ENCODE measurements at places on chromosomes 5 and 9. TPM values are rescaled to one million over a fixed set of nuclear protein-coding genes. Genes with fewer than 3 reads are reported as not detected.
A peak's percentile ranks its signal among the peaks of the same experiment; 100 is the strongest.

DNA sequence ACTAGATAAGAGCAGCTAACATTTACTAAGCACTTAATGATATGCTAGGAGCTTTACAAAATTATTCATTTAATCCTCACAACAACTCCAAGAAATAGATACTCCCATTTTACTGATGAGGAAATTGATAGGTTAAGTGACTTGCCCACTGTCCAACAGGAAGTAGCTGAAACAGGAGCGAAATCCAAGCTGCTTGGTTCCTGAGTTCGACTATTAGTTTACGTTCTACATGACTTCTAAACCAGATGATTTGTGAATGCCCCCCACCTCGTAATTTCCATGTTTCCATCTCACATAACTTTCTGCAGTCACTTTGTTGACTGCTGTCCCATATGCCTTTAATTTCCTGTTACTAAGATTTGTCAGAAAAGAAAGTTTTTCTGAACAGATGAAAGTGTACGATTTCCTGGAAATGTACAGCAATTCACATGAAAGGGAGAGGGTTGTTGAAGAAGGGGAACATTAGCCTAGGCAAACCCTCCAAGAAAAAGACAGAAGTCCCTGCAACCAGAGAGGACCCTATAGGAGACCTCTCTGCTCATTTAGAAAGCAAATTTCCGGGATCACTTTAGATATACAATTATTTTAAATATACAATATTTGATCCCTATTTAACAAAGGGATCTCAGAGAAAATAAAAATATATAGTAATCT is 279.1 kb upstream of the EFNA5 start:
- no peak for DNase-seq

Gene IGIP
- 1.2 TPM for total RNA-seq

DNA sequence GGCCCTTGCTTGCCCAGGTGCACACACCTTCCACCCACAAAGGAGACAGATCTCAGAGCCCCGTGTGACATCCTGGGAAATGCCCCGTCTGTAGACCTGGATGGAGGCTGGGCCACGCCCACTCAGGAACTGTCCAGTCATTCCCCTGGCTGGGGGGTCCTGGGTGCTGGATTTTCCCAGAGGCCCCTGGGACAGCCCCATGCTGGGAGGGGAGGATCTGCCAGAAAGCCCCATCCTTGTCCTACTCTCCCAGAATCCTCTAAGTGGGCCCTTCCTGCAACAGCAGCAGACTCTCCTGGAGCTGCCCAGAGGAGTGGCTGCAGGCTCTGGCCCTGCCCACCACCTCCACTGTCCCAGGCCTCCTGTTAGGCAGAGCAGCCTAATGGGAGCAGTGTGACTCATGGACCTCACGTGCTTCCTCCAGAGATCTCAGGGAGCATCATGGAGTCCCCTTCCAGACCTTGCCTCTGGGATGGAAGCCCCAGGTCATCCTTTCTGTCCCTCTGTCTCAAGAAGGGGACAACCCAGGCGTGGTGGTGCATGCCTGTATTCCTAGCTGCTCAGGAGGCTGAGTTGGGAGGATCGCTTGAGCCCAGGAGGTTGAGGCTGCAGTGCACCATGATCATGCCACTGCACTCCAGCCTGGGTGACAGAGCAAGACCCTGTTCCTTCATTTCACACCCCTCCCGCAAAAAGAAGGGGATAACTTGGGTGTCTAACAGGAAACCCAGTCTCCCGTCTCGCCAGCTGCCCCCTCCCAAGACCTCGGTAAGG is 51.7 kb downstream of the JADE2 start:
- no peak for DNase-seq

DNA sequence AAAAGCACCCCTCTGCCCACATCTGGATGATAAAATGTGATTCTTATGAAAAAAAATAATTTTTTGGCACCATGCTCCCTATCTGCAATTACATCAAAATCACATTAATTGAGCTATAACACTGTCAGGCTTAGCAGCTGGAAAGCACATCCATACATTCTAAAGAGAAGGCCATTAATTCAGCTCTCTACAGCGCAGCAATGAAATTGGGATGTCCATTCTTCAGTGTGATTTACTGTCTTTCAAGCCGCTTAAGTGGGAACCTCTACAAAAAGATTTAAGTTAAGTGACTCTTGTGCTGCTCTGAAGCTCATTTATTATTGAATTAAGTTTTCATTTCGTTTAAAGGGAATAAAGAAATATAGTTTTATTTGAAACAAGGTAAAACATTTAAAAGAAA is 171.3 kb downstream of the EBF1 start:
- no peak for DNase-seq

- DNase-seq: no peak
Measured at GRCh38 chr9:134645607-134646365, 4.2 kb downstream of the COL5A1 start.

GRCh38 chr9:4366591-4367330 is 66.9 kb upstream of the GLIS3 start:
- DNase-seq: peak; percentile 25

GRCh38 chr9:79334711-79335110 is 237.1 kb upstream of the TLE4 start:
- no peak for DNase-seq

DNA sequence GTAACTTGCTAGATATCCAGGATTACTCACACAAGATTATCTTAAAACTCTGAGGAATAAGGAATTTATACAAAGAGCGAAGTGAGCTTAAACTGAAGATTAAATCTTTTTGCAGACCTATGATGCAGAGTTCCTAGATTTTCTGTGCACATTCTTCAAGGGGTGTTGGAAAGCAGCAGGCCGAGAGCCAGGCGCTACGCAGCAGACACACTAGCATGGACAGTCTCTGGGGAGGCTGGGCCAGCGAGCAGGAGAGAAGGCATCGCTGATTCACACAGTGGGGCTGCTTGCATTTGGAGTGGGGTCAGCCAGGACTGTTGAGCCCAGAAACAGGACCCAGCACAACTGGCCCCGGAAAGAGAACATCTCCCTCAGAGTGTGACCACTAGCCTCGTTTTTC is 136.3 kb downstream of the ADAMTS16 start:
- DNase-seq: no peak

- no peak for DNase-seq
Measured at GRCh38 chr9:81565609-81566008, 123.7 kb downstream of the TLE1 start.

Gene SYK
- total RNA-seq: 29.4 TPM

- DNase-seq: no peak
Measured at GRCh38 chr5:125554355-125554754, 807.9 kb upstream of the ZNF608 start.

DNA sequence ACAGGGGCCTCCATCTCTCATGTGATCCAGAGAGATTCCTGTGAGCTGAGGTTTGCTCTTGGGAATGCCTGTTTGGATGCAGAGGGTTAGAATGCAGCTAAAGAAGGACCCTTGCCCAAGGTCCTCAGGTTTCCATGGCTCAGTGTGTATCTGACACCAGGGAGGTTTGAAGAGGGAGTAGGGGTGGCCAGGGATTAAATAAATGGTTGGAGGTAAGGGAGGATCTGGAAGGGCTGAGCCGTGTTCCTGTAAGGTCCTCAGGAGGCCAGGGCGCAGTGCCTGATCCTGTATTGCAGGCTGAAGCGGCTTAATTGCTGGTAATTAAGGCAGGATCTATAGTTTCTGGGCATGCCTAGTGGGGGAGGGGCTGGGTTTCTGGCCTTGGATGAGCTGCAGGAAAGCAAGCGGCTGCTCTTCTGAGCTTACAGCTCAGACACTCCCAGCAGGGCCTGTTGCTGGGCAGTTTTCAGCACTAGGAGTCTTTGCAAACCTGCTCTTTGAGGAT is 41.5 kb upstream of the MAP1B start:
- DNase-seq: no peak

Gene MINAR2
- total RNA-seq: not detected

Measured in K562 (cell line).